ENCODE measurements at places on chromosomes 16 and 17.

GRCh38 chr16:23278031-23278430 lies 24.1 kb upstream of the SCNN1B start:
- no peak for DNase-seq

GRCh38 chr17:66492080-66492479 lies 189.7 kb downstream of the PRKCA start:
- no peak for DNase-seq

- DNase-seq: peak; percentile 94
Observed at GRCh38 chr17:39665642-39666224, 584 bp downstream of the TCAP start.

DNA sequence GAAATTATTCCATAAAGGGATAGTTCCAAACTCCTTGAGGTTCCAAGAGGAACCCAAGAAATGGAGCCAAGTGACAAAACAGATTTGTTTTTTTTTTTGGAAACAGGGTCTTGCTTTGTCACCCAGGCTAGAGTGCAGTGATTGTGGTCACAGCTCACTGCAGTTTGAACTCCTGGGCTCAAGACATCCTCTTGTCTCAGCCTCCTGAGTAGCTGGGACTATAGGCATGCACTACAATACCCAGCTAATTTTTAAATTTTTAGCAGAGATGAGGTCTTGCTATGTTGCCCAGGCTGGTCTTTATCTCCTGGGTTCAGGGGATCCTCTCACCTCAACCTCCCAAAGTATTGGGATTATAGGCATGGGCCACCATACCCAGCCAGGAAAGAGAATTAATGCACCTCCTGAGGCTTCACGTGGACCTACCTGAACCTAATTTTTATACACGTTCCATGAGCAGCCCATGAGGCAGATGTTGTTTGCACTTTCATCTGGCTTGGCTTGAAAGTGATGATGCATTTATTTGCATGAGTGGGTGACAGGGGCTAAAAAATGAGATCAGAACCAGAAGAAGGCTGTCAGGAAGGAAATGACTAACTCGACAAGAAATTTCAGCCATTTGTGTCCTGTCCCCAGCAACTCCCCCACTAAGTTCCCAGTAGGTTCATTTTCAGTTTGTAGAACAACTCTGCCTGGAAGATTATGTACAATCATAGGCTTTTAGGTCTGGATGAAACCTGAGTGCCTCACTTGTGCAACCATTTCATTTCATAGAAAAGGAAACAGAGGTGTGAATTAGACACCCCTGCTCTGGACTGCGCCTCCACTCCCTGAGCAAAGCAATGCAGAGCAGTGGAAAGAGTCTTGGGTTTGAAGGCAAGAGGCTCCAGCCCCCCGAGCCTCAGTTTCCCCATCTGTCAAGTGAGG lies 10.3 kb upstream of the IRF8 start:
- DNase-seq: no peak

- no peak for DNase-seq
Observed at GRCh38 chr17:44416558-44417289, 27.3 kb upstream of the ITGA2B start.

DNA sequence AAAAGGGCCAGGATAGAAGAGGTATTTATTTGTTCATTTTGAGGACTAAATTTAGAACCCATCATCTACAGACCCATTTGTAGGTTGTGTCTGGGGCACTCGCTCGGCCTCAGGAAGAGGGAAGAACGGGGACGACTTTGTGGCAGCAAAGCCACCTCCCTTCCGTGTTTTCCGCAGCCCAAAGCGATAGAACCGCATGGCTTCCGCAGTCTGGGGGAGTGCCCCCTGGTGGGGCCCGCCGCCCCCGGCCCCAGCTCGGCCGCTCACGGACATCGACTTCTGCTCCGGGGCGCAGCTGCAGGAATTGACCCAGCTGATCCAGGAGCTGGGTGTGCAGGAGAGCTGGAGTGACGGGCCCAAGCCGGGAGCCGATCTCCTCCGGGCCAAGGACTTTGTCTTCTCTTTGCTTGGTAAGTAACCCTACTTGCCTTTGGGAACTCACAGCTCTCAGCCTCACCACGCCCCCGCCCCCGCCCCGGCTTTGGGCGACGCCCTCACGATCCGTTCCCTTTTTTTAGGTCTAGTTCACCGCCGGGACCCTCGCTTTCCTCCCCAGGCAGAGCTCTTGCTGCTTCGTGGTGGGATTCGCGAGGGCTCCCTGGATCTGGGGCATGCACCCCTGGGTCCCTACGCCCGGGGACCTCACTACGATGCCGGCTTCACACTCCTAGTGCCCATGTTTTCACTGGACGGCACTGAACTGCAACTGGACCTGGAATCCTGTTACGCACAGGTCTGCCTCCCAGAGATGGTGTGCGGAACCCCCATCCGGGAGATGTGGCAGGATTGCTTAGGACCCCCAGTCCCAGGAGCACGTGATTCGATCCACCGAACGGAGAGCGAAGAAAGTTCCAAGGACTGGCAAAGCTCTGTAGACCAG lies 681 bp downstream of the TMEM102 start:
- DNase-seq: peak; percentile 94

DNA sequence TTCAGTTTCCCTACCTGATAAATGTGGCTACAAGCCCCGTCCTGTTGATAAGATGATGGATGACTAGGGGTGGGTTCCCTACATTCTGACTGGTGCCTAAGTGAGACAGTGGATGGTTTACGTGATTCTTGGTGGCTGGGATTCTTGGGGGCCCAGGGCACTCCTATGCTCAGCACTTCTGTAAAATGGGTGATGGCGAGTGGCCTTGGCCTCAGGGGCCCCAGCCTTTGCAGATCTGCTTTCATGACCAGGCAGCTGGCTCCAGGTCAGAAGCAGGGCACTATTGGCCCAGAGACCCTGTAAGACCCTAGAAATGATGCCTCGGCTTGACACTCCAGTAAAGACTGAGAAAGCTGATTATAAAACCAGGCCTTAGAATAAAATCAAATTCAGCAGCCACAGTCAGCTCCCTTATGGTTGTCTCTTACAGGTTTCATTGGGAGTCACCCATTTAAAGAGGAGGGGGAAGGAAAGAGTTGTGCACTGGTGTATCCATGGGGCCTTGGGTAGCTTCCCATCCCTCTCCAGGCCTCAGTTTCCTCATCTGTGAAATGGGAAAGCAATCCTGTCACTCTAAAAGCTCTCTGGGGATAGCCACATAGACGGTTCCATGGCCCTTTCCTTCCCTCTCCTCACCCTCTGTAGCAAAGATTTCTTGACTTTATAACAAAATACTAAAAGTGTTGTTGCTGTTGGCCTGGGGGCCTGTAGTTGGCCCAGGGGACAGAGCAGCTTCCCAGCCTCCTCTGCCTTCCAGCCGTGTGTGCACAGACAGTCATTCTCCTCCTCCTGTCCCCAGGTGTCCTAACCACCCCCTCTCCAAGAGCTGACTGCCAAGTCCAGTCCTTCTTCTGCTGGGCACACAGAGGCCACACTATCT lies 1.2 kb downstream of the SNX20 start:
- DNase-seq: peak; percentile 54

- no peak for DNase-seq
Observed at GRCh38 chr17:43679911-43680310, 18.2 kb upstream of the MEOX1 start.

DNA sequence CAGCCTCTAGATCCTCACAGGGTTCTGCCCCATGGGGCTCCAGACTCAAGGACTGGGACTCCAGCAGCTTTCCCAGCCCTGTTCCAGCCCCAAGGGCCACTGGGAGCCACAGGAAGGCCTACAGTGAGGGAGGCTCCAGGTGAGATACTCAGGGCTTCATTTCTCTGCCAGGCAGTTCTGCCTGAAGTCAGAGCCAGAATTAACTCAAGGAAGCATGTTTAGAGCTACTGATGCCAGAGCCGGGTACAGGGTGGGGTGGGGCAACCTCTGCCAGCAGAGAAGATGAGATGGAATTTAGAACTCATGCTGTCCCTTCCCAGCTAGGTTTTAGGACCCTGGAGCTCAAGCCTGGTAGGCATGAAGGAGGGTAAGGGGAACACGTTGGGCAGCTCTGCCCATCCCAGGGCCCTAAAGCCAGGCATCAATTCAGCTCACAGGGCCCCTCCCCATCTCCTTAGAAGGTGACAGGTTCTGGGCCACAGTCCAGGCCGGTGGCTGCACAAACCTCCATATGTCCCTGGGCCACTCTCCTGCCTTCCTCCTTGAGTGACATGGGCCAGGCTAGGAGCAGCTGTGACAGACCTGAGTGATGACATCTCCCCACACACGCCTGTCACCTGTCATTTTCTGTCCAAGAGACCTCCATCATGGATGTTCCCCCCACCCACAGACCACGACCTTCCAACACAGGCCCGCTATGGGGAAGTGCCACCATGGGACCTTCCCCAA lies 24.5 kb upstream of the SPPL2C start:
- no peak for DNase-seq

DNA sequence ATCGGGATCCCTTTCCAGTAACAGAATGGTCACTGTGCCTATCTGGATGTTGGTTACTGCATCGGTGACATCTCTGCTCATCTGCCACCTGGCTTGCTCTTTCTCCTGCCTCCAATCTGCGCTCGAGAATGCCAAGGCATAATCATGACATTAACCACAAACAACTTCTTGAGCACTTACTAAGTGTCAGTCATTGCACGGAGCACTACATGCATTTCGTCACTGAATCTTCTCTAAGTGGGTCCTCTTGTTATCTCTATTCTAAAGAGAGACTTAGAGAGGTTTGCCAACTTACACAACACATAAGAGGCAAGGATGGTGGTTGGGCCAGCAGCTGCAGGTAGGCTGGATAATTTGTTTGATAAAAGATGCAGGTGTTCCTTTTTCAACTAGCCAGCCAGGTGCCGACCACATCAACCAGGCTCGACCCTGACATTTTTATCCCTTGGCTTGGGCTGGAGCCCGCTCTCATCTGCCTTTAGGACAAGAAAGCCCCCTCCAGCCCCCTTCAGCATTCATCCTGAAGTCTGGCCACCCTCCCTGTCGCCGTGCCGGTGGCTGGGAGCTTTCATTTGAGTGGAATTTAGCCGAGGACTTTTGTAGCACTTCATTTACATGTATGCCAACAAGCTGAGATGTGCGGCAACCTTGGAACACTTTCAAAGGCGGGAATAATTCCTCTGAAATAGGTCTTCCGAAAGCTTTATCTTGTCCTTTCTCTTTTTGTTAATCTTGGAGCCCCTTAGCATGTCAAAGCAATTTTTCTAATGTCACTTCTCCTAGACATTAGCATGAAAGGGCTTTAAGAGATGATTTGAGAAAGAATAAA lies 89.3 kb upstream of the NKD1 start:
- DNase-seq: no peak

DNA sequence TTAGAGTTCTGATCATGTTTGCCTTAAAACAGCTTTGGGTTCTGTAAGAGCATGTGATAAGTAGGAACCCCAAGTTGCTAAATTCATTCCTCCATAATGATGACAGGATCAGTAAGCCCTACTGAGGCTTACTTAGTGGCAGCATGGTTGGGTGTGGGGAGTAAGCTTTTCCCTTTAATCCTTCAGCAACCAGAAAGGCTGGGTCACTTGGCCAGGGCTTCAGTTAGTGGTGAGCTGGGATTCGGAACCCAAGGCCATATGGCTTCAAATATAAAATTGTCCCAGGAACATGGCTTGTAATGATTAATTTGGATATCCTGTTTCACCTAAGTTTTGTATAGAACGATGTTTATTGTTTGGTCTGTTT lies 850 bp downstream of the GINS3 start:
- peak; percentile 88 for DNase-seq

GRCh38 chr17:74389084-74389753 lies 21.9 kb downstream of the GPR142 start:
- peak; percentile 45 for DNase-seq

DNA sequence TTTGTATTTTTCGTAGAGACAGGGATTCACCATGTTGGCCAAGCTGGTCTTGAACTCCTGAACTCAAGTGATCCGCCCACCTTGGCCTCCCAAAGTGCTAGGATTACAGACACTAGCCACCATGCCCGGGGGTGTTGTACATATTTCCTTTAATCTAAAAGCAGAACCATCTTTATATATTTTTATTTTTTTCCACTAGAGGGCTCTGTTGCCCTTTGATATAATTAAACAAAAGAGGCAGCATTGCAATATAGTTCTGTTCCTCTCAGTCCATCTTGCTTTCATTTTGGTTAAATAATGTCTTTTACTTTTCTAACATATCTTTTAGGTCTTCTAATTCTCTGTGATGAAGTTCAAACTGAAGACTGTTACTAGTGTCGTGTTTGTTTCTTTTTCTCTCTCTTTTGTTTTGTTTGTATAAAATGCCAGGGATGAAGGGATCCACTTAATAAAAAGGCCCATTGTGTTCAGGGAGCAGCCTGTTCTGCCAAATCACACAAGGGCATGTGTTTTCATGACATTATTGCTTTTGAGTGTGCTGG lies 23.4 kb downstream of the WWOX start:
- peak; percentile 32 for DNase-seq

DNA sequence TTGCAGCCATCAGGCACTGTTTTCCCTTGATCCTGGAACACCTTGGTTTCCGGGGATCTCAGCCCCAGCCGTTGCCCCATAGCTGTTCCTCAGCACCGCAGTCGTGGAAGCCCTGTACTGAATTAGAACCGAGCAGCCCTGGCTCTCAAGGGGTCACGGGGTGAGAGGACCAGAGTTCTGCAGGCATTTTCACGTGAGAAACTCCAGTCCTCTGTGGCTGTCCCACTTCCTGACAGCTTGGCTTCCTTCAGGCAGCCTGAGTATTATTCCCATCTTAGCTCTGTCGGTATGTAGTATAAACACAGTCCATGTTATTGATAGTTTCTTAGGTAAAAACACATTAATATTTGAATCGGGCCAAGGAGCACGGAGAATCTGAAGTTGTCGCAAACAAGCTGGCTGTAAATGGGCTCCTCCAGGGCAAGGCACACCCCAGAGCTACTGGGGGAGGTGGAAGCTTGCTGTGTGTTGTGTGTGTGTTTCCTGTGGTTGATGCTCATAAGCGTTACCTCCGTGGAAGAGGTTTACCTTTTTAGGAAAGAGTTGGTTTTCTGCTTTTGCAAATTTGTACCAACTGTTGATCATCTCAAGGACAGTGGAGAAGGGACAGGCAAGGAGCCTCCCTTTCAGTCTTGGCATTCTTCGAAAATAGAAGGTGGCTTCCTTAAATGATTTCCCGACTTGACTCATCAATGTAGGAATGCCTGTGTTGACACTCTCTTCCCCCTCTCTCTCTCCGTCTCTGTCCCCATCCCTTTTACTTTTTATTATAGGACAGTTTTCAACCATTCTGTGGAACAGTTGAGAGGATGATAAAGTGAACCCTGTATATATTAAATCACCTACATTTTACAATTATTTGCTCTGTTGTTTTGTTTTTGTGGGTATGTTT lies 208.9 kb upstream of the CHMP6 start:
- no peak for DNase-seq

- no peak for DNase-seq
Observed at GRCh38 chr17:4499431-4500190, 930 bp downstream of the SPNS2 start.

DNA sequence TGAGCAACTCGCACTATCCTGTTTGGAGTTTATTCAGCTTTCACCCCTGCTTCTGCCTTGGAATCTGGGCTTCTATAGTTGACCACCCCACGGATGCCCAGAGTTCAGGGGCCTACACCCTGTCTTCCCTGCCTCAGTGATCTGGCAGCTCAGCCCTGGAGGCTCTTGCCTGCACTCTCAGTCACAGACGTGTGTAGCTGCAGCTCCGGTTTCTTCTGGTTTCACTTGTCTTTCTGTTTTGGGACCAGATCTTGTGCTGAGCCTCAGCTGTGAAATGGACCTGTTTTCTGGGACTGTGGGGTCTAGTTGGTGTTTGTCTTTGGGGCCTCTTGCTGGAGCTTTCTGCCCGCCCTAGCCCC lies 5.8 kb downstream of the GPT2 start:
- no peak for DNase-seq
